ENCODE measurements at places on chromosomes 4 and X.

DNA sequence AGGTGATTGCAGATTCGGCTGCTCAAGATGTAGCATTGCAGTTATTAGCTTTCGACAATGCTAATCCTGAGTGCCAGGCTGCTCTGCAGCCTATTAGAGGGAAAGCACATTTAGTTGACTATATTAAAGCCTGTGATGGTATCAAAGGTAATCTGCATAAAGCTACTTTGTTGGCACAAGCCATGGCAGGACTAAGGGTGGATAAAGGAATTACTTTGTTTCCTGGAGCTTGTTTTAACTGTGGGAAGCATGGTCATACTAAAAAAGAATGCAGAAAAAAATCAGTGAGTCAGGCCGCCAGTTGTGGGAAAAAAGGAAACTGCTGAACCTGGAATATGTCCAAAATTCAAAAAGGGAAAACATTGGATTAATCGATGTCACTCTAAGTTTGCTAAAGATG lies 154.9 kb upstream of the TECRL start:
- DNase-seq = peak; percentile 65

DNA sequence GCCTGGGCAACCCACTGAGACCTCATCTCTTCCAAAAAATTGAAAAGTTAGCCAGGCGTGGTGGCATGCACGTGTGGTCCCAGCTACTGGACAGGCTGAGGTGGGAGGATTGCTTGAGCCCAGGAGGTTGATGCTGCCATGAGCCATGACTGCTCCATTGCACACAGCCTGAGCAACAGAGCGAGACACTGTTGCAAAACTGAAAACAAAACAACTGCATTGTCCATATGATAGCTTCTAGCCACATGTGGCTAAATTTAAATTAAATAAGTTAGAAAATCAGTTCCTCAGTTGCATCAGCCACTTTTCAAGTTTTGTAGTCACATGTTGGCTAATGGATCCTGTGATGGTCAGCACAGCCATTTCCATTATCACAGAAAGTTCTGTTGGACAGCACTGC lies 67.9 kb downstream of the GAB1 start:
- no peak for DNase-seq

GRCh38 chr4:110073053-110073845 lies 125.2 kb downstream of the ELOVL6 start:
- DNase-seq = no peak

- no peak for DNase-seq
These were observed 133.4 kb downstream of the OPHN1 start for GRCh38 chrX:68299898-68300297.

GRCh38 chrX:23434356-23434884 lies 99.8 kb downstream of the PTCHD1 start:
- DNase-seq = peak; percentile 41

DNA sequence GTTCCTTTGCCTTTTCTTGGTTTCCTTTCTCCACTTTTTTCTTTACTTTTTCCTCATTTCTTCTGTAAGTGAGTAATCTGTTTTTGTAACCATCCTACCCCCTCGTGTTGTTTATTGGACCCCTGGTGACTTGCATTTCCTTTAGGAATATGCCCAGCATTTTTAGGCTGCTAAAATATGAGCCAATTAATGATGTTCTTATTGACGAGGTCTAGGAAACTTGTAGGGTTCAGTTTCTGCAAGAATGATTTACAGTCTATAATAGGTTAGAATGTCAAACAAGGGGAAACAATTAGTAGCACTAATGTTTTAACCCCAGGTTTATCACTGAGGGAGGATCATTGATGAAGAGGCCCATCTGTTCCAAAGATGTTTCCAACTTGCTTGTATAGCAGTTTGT lies 79.0 kb downstream of the CPE start:
- DNase-seq = no peak

DNA sequence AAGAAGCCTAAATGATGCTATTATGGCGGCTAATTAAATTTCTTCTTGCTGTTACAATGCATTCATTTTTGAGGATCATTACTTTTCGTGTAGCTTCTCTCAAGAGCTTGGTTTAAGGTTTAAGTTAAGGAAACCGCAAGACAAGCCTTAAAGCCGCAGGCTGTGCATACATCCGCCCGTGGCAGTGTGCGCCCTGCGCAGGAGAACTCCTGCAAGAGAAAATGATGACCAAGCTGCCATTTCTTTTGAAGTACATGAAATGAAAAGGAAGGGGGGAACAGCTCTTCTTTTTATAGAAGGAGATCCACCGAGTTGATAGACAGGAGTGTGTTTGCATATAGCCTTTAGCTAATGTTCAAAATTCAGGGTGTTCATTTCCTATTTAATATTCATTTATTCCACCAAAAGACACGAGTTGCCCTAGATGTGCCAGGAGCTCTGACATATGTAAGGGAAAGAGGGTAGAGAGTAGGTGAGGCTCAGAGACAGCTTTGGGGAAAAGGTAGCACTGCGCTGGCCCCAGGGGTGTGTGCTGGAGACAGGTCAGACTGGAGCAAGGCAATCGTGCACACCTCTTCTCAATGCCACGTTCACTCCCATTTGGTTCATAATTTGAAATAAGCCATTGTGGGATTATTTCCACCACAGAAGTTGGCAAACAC lies 112.1 kb upstream of the LDB2 start:
- DNase-seq = no peak

- no peak for DNase-seq
These were observed 859.2 kb upstream of the PRKX start for GRCh38 chrX:4572691-4573090.

DNA sequence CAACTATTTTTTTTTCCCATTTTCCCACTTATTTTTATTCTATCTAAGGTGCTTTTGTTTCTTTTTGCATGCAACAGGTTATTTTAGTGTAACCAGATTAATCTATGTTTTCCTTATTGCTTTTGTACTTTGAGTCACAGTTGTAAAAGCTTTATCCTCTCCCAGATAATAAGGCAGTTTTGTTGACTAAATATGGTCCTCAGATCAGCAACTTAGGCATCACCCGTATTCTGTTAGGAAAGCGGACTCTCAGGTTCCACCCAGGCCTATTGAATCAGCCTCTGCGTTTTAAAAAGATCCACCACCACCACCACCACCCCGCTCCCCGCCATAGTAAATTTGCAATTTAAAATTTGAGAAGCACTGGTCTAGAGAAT lies 58.6 kb upstream of the USP9X start:
- no peak for DNase-seq
